Thoracic aorta (tissue), 2 donors: ENCODE measurements at places on chromosomes 12 and 14. TPM values are rescaled to one million over a fixed set of nuclear protein-coding genes. Genes with fewer than 3 reads are reported as not detected.

Gene IFT81
- total RNA-seq: 9.3 TPM

Gene TTC9
- total RNA-seq: 4.7 TPM

Gene AQP2
- 3.0 TPM for total RNA-seq

- no peak for DNase-seq
These were observed 8.7 kb upstream of the KRT78 start for GRCh38 chr12:52857500-52857899.

GRCh38 chr14:53942970-53943750 lies 13.5 kb downstream of the BMP4 start:
- DNase-seq: no peak

GRCh38 chr12:65415826-65416225 lies 137.3 kb downstream of the MSRB3 start:
- DNase-seq: no peak

DNA sequence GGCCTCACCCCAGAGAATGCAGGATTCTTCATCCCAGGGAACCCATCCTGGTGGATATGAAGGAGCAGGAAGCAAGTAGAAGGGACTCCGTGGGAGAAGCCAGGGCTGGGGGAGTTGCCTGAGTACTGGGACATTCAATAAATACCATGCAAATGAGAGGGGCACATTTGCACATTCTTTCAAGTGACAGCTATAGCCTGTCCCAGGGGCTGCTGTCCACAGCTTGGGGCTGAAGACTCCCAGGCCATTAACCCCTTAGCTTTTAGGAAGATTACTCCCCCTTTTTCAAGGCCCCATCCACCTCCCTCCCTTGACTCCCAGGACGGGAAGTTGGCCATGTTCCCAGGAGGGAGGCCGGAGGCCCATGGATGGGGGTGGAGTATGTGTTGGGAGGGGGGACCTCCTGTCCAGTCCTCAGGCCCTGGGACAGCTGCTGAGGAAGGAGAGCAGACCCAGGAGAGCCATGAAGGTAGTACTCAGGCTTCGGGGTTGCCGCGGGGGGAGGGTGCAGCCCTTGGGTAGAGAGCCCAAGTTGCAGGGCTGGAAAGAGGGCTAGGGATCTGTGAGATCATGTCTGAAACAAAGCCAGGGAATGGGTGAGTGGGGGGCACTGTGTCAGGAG lies 974 bp upstream of the TNS2 start:
- no peak for DNase-seq

DNA sequence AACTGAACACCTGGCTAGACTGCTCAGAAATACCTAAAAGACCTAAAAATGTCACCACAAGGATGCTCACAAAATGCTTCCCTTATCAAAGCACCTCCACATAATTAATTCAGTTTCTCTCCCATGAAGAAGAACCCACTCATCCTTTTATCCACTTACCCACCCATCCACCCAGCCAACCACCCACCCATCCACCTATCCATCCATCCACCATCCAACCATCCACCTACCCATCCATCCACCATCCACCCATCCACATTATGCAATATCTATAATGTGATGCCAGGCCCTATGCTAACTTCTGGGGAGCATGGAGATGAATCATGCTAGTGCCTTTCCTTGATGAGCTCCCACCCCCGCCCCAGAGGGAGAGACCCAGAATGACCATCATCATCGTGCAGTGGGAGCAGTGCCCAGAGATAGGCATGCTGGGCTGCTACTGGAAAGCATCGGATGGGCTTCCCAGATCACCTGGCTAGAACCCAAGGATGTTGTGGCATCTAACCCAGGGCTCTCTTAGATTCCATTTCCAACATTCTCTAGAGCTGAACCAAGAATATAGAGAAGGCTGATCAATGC lies 166.6 kb downstream of the TTC7B start:
- DNase-seq: no peak

DNA sequence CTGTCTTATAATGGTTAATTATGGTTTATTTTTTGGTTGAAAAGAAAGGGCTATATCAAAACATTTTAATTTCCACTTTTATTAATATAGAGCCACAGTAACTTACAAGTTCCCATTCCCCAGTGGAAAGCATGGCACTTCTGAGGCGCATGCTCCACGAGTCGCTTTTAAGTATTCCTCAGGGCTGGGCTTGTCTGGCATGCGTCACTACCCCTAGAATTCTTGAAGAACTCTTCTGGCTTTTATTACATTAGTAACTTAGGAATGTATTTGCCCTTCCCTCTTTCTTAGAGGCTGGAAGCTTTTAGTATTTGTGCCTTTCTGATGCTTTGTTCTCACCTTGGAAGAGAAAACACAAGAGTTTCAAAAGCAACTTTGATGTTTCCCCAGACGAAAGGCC lies 81.1 kb downstream of the ESR2 start:
- DNase-seq: no peak
